ENCODE measurements at places on chromosomes 3 and 15. TPM values are rescaled to one million over a fixed set of nuclear protein-coding genes. Genes with fewer than 3 reads are reported as not detected.

ANKRD34C gene
- not detected for total RNA-seq

OSTN gene
- total RNA-seq: not detected

TSPAN3 gene
- total RNA-seq: 121 TPM

DNA sequence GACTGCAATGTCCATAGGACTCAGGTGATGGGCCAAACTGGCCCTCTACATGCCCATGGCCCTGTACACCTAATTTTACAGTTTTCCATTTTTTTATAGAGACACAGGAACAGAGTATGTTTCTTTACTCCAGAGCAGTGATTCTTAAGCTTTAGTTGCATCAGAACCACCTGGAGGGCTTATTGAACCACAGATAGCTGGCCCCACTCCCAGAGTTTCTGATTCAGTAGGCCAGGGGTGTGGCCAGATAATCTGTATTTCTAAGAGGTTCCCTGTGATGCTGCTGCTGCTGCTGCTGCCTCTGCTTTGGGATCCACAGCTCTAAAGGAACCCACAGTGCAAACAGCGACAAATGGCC lies 5.1 kb downstream of the RBP1 start:
- no peak for DNase-seq

GRCh38 chr15:54514601-54515000 lies 536.4 kb downstream of the UNC13C start:
- DNase-seq: no peak

DNA sequence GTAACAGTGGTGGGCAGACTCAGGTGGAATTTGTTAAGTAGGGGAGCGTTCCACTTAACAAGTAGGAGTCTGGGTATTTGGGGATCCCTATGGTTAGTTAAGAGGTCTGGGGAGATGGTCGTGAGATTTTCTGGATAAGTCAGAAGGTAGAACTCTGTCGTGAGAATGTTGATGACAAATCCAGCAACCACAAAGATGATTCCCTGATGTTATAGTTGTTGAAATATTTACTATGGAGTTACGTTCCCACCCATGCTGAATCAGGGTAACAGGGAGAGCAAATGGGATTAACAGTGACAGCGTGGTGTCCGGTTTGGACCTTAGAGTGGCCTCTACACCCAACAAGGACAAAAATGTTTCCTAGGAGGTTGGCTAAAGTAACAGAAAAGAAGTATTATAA lies 110.8 kb downstream of the MFSD1 start:
- DNase-seq: no peak

DNA sequence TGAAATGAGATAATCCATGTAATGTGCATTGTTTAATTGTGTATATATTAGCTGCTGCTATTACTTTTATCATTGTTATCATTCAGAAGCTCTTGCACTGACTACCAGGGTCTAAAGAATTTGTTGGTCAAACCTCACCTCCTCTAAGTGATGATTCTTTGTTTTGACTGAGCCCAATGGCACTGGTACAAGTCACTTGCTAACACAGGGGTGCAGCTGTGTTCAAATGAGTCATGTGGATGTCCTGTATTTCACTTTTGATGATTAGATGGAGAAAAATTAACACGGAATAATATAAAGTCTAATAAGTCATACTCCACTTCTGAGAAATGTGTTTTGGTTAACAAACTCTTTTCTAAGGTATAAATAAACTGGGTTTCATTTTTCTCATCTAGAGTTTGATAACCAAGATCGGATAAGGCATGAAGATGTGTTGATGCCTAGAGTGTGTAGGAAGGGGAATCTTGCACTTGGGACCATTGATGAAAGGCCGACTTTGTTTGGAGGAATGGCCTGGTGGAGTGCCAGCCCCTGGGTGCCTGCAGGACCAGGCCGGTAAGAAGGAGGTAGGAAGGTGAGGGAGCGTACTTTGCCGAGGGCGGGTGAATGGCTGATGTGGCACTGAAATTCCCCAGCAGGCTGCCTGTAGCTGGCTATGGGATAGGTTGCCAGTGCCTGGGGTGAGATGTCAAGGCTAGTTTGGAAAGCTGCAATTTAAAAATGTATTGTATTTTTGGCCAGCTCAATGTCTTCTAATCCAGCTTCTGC lies 244.7 kb upstream of the ZPLD1 start:
- no peak for DNase-seq

DNA sequence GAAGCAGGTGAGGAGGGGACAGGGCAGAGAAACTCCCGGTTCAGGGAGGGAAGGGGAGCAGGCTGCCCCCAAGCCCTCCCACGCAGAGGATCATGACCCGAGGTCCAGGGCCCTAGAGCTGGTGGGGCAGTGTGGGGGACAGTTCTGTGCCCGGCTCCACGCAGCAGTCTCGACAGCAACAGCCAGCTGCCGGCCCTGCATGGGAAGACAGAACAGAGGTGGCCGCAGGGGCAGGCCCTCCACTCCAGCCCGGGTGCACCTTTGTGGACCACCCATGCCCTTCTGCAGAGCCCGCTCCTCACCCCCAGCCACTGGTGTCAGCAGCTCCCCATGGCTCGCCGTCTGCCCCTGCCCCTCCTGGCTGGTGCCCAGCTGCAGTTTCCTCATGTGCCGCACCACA lies 7.7 kb downstream of the OGG1 start:
- DNase-seq: no peak

DNA sequence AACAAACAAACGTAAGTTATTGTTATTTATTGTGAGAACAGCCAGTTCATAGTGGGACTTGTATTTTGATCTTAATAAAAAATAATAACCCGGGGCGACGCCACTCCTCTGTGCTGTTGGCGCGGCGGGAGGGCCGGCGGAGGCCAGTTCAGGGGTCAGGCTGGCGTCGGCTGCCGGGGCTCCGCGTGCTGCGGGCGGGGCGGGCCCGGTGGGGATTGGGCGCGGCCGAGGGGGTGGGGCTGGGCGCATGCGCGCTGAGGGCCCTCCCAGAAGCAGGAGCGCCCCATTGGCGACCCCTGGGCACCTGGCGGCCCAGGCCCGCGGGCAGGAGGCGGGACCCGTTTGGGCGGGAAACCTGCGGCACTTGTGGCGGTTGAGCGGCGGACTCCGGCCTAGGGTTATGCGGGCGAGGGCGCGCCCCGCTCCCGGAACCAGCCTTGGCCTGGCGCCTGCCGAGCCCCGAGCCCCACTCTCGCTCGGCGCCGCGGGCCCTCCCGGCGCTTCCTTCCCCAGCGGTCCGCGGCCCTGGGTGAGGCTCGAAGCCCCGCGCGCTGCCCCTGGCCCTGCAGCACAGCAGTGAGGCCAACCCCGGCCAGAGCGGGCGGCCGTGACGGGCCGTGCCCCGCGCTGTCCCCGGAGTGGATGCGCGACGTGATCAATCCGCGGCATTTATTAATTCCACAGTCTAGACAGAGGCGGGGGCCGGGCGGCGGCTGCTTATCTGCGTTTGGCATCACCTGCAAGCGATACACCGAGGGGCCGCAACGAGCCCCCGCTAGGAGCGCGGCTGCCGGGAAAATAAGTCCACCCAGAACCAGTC lies 6.0 kb downstream of the ISL2 start:
- DNase-seq: no peak

- DNase-seq: no peak
Measured at GRCh38 chr3:100725935-100726513, 16.7 kb downstream of the TFG start.

DNA sequence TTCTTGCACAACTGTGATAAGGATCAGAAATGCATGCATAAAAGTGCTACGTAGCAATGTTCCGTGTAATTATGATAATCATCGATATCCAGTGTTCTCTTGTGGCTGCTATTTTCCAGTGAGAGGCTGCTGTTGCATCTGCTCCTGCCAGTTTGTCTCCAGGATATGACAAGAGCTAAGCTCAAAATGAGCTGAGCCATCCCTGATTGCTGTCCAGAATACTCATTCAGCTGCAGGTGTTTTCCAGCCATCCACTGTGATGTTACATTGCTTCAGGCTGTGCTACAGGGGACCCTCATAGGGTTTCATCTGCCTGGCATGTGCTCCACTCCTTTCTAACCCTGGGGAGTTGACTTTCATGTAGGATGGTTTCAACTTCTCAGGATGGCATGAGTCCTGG lies 976.0 kb downstream of the ROBO1 start:
- no peak for DNase-seq

GRCh38 chr3:144760831-144761230 lies 789.2 kb downstream of the DIPK2A start:
- no peak for DNase-seq

Data from esophagus muscularis mucosa (tissue), 4 donors.